Upper lobe of left lung (tissue), 6 donors: ENCODE measurements at places on chromosomes 5 and 9. TPM values are rescaled to one million over a fixed set of nuclear protein-coding genes. Genes with fewer than 3 reads are reported as not detected.

DNA sequence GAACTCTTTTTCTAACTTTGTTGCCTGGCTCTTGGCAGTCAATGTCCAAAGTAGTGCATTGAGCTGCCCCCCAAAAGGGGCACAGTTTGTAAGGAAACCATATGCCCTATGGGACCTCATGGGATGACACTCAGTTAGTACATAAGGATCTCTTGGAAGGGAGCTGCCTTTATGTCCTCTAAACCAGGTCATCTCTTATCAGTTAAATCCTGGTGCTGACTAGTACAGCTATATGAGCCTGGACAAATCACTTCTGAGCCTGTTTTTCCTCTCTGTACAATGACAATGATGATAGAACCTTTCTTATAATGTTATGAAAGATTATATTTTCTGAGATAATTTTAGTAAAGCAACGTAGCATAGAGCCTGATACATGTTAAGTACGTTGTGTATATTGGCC is 44.1 kb downstream of the PIK3R1 start:
- H3K27me3 ChIP-seq = no peaks in the 10 kb centered on the region
- no peak overlapping the region for H3K27ac ChIP-seq
- peaks cover 45% of the 10 kb centered on the region for H3K4me1 ChIP-seq

DNA sequence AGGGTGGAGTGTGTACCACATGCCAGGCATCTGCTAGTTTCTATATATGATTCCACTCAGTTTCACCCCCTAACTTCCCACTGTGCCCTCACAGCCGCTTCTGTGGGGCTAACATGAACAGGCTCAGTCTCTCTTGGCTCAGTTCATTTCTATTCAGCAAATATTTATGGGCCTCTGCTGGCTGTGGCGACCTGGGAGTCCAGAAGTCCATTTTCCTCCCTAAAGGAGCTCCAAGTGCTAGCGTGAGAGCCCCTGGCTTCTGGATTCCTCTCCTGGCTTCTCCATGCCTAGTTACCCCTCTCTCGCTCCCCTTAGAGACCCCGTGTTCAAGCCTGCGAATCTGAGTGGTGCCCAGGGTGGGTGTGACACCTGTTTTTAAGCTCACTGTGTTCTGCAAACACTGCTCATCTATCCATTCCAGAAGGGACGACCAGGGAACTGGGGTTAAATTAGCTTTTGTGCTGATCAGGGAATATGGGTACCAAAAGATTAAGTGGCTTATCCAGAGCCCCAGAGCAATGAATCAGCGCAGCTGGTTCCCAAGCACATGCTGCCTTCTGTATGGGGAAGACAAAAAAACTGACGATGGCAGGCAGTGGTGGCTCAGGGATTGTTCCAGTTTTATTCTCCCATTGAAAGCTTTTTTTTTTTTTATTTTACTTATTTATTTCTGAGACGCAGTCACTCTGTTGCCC is 57.6 kb downstream of the HMCN2 start:
- H3K4me1 ChIP-seq = peaks cover 10% of the 10 kb centered on the region
- no peak overlapping the region for H3K4me3 ChIP-seq
- no peak overlapping the region for H3K27ac ChIP-seq
- DNase-seq = no peak
- no peaks in the 10 kb centered on the region for H3K36me3 ChIP-seq
- no peaks in the 10 kb centered on the region for H3K27me3 ChIP-seq

DNA sequence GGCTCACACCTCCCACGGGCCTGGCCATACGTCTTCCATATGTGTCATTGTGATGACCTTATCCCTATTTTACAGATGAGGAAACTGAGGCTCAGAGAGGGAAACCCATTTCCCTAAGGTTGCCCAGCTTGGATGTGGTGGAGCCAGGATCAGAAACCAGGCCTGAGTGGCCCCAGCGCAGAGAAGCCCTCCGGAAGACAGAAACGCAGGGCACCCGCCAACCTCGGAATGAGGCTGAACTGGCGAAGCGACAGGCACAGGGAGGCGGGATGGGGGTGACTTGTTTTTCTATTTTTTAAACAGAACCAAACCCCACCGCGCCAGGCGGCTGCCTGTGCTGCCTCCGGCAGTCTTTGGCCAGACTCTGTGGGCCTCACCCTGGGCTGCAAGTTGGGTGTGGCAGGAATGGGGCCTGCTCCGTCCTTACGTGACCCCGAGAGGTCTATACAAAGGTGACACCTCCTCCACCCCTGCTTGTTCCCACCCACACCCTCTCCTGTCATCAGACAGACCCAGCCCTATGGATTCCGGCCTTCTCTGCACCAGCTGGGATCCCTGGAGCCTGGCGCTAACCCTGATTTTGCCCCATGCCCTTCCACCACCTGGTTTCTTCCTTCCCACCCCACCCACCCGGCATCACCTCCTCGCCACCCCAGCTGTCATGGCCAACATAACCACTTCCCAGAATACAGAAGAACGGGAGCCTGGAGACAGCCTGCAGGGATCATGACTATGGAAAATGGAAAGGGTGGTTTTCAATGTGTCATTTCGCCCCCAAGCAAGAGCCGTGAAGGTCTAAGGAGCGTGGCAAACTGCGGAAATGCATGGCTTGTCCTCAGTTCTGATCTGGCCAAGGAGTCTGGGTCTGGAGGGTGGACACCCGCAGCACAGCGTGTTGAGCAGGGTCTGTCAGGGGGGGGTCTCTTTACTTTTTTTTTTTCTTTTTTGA is 23.6 kb downstream of the PLPP7 start:
- DNase-seq = no peak
- H3K27ac ChIP-seq = no peak overlapping the region
- no peaks in the 10 kb centered on the region for H3K36me3 ChIP-seq
- H3K4me1 ChIP-seq = peaks cover 4% of the 10 kb centered on the region
- no peaks in the 10 kb centered on the region for H3K27me3 ChIP-seq

DNA sequence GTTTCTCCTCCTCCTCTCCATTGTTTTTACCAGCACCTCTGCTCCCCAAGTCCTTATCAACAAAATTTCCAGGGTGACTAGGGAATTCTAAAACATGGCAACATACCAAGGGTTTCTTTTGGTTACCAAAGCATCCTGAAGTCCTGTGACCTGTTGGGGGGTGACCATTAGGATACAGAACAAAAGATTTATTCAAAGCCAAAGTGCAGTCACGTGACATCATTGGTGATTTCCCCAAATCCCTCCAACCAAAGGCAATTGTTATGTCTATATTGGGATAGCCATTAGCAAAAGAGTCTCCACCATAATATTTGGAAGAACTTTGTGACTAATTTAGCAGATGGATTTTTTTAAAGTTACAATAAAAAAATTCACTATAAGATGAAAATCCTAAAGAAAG is 168.4 kb downstream of the TRPM6 start:
- H3K4me1 ChIP-seq = no peaks in the 10 kb centered on the region
- no peak for DNase-seq
- H3K27me3 ChIP-seq = no peaks in the 10 kb centered on the region
- no peaks in the 10 kb centered on the region for H3K36me3 ChIP-seq
- H3K4me3 ChIP-seq = no peak overlapping the region
- no peak overlapping the region for H3K27ac ChIP-seq

DNA sequence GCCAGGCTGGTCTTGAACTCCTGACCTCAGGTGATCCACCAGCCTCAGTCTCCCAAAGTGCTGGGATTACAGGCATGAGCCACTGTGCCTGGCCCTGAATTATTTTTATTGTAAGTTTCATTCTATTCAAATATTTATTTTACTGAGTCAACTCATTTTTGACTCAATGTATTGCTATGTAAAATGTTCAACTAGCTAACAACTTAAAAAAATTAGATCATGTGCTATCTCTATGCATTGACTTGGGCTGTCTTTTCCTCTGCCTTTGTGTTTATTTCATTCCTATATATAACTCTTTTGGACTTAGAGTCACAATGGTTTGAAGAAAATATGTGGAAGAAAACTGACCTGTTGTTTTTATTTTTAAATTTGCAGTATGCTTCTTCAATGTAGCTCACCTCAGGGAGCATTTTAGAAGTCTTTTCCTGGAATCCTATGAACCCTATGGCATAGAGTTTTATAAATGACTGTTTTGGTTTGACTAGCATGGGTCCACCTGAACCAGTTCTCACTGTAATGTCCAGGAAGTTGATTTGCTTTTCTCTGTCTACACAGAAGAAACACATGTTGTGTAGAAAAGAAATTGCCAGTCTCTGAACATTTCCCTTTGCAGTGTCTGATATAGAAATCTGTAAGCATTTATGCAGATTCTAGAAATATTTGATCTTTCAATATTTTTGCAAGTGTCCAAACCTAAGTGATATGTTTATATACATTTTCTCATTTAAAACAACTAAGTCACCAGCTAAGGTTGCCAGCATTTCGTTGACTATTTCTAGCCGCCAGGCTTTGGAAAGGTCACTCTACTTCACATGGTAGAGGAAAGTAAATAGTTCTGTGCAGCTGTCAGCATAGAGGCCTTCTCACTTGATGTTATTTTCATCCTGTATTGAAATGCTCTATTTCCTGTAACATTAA is 138.8 kb downstream of the PCSK1 start:
- no peaks in the 10 kb centered on the region for H3K27me3 ChIP-seq
- no peaks in the 10 kb centered on the region for H3K4me1 ChIP-seq
- no peak overlapping the region for H3K4me3 ChIP-seq
- no peaks in the 10 kb centered on the region for H3K36me3 ChIP-seq
- no peak for DNase-seq
- no peak overlapping the region for H3K27ac ChIP-seq

DNA sequence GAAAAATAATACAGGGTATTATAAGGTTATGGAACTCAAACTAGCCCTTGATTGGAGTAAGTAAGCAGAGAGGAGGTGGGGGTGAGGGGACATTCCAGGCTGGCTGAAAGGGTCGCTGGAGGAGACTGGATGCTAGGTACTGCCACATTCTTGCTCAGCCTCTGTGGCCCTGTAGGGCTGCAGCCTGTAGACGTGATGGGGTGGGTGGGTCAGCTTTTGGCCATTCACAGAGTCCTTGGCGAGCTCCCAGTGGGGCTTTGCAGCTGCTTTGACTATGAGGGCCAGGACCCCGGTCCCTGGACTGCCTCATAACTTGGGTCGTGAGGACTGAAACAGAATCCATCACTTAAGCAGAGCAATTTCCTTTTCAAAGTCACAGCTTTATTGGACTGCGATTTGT is 4.2 kb upstream of the GDNF start:
- H3K36me3 ChIP-seq = no peaks in the 10 kb centered on the region
- H3K27ac ChIP-seq = no peak overlapping the region
- H3K4me3 ChIP-seq = no peak overlapping the region
- H3K27me3 ChIP-seq = no peaks in the 10 kb centered on the region

DNA sequence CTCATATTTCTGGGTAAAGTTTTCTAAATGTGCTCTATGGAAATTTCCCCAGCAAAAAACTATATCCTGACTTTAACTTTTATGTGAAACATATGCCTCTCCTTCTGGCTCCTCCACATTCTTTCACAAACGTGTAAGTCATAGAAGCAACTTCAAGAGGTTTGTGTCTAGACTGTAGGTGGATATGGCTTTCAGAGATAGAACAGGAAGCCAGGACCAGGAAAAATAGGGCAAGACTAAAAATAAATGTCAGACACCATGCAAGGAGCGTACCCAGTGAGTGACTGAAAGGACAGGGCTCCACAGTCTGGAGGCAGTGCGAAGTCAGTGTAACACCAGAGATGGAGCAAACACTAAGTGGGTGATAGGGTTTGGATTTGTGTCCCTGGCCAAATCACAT is 240.7 kb downstream of the COX7C start:
- DNase-seq = no peak
- no peaks in the 10 kb centered on the region for H3K4me1 ChIP-seq
- no peaks in the 10 kb centered on the region for H3K36me3 ChIP-seq
- no peak overlapping the region for H3K4me3 ChIP-seq
- H3K27me3 ChIP-seq = no peaks in the 10 kb centered on the region

GRCh38 chr5:4188704-4189103 is 593.1 kb downstream of the IRX1 start:
- no peaks in the 10 kb centered on the region for H3K4me1 ChIP-seq
- DNase-seq = no peak
- no peaks in the 10 kb centered on the region for H3K27me3 ChIP-seq
- no peak overlapping the region for H3K4me3 ChIP-seq
- H3K36me3 ChIP-seq = no peaks in the 10 kb centered on the region

DNA sequence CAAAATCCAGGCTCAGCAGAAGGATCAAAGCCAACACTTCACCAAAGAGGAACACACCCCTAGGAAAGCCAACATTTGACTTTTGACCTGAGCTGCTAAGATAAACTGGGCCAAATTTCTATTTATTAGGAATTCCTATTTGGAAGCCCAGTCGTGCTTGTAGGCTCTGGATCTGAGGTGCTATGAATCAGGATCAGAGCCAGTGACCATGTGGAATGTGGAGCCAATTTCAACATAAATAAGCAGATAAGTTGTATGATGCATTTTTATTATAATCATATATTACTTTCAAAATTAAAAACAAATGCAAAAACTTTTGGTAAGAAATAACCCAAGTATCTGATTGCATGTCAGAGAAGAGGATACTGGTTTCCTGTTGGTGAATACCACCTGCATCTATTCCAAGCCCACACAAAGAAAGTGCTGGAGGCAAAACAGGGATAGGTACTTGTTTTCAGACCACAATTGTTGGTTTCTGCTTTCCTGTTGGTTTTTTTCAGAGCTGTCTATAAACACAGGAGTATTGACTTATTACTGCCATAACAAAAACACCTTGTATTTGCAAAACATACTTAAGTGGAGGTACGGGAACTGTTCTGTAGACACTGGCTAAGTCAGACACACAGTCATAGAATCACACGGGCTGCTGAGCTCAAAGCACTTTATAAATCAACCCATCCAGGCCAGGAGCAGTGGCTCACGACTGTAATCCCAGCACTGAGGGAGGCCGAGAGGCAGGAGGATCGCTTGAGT is 52.8 kb downstream of the ARL15 start:
- no peaks in the 10 kb centered on the region for H3K36me3 ChIP-seq
- no peak overlapping the region for H3K27ac ChIP-seq
- no peaks in the 10 kb centered on the region for H3K4me1 ChIP-seq
- no peak overlapping the region for H3K4me3 ChIP-seq
- DNase-seq = no peak
- H3K27me3 ChIP-seq = no peaks in the 10 kb centered on the region

- no peaks in the 10 kb centered on the region for H3K27me3 ChIP-seq
- H3K27ac ChIP-seq = no peak overlapping the region
- no peaks in the 10 kb centered on the region for H3K36me3 ChIP-seq
- no peak for DNase-seq
Measured at GRCh38 chr5:121024416-121025311, 560.6 kb downstream of the PRR16 start.

- no peak overlapping the region for H3K27ac ChIP-seq
- no peaks in the 10 kb centered on the region for H3K4me1 ChIP-seq
- H3K4me3 ChIP-seq = no peak overlapping the region
- no peaks in the 10 kb centered on the region for H3K36me3 ChIP-seq
Measured at GRCh38 chr9:126057121-126057825, 269.4 kb upstream of the MVB12B start.

GKAP1 gene
- 7.0 TPM for total RNA-seq

SPINK9 gene
- not detected for total RNA-seq

OBP2B gene
- not detected for total RNA-seq

GRIN1 gene
- 0.17 TPM for total RNA-seq

IL33 gene
- total RNA-seq = 19.2 TPM

LRRC19 gene
- 0.37 TPM for total RNA-seq

PCSK5 gene
- 29.2 TPM for total RNA-seq

PCDHGA7 gene
- total RNA-seq = 2.3 TPM
